ENCODE measurements at places on chromosomes 6 and 20.

GRCh38 chr6:89559487-89559886, 79.1 kb downstream of the LYRM2 start:
- DNase-seq = no peak

GRCh38 chr20:45090481-45090880, 10.4 kb downstream of the KCNS1 start:
- no peak for DNase-seq

DNA sequence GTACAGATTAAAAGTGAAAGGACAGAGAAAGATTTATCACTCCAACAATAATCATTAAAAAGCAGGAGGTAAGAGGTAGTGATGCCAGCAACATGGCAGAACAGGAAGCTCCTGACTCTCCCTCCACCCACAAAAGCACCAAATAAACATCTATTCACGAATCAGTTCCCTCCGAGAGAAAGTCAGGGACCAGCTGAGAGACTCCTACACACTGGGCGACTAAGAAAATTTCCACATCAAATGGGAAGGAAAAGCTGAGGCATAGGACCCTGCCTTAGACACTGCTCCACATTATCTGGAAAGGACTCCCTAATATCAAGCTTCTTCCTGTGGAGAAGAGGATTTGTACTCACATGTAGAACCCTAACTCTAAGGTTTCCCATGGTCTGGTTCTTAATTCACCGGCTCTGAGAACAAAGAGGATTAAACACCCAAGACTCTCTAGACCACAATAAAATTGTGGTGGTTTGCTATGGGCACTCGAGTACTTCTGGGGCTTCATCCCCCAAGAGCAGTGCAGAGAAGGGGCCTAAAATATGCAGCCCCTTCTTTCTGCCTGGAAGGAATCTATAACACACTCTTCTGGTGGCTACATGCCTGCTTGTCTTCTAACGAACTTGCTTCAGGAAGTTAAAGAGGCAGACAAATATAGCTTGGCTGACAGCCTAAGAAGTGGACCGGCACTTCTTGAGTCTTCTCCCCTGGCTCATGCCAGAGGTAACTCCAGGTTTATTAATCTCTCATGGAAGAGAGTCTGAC, 29.4 kb upstream of the ASF1A start:
- no peak for DNase-seq

- no peak for DNase-seq
These were observed at the start of gene SOBP for GRCh38 chr6:107489636-107490565. TSS of gene SOBP (plus strand) at chr6:107490117. CDS start at chr6:107490617, 500 bp downstream.

DNA sequence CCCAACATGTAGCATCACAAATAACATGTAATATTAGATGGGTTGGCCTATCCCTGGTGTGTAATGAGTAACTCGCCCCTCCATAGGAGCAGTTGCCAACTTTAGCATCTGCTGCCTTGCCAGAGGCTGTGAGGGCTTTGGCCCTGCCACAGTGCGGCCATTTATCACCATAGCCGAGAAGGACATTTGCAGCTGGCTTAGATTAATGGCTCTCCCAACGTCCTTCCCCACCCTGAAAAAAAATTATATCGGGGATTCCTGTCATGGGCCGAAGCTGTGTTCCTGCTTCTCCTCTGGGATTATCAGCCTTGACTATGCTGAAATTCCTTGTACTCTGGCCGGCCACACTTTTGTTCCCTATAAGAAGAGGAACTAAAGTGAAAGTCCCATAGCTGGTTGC, 7.6 kb upstream of the ADIG start:
- no peak for DNase-seq

DNA sequence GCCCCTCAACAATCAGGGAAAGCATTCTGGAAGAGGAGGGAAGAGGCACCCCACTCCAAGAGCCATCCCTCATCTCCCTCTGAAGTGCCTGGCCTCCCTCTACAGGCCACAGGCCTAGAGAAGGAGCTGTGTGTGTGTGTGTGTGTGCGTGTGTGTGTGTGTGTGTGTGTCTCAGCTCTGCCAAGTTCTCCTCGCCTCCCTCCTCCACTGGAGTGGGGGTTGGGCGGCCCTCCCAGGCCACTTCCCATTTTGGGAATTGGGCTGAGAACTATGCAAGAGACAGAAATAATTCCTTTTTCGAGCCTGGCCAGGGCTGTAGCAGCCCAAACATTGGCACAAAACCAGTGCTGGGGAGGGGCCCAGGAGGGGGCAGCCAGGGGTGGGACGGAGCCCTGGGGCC, 35.7 kb downstream of the KCNB1 start:
- DNase-seq = no peak

DNA sequence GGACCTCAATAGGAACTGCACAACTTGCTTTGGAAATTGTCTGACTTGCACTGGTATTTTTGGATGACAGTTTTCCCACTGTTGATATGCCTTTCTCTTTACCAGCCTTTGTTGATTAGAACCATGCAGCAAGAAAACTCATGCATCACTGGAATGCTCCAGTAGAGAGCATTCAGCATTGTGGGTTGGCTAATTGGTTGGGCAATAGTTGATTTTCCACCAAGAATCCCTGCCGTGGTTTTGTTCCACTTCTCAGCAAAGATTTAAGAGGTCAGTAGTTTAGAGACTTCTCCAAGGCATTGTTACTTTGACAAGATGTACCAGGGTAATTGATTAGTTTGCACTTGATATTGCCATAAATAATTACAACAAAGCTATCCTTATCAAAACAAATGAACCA, 260.0 kb downstream of the DHX35 start:
- no peak for DNase-seq

DNA sequence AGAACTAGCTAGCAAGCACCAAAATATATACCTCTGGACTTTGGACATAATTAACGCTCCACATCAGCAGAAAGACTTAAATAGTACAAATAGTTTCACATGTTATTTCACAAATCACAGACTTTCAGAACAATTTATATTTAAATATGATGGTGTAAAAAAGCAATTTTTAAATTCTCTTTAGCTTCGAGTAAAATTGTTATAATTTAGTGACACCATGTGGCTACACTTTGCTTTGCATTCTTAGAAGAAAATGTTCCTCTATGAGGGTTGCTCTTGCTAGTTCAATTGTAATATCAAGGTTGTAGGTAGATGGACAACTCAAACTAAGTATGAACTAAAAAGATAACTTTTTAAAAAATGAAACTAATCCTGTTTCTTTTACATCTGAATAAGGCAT, 69.0 kb downstream of the BTBD9 start:
- DNase-seq = no peak

GRCh38 chr6:161254464-161255253, 19.2 kb downstream of the AGPAT4 start:
- no peak for DNase-seq

- no peak for DNase-seq
These were observed 24.6 kb upstream of the SERPINB1 start for GRCh38 chr6:2866171-2866846.

DNA sequence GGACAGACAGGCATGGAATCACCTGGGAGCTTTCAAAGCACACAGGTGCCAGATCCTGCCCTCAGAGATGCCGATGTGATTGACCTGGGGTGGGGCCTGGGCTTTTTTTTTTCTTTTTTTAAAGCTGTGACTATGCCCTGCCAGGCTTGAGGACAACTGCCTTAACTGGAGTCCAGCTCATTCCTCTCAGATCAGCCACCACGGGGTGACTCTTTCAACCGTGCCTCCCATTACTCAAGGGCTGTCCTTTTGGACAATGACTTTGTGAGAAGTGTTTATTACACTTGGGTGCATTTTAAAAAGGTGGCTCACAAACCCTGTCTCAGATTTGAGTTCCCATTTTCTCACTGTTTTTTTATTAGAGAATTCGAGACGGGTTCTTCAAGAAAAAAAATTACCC, 57.1 kb upstream of the RALY start:
- DNase-seq = no peak

DNA sequence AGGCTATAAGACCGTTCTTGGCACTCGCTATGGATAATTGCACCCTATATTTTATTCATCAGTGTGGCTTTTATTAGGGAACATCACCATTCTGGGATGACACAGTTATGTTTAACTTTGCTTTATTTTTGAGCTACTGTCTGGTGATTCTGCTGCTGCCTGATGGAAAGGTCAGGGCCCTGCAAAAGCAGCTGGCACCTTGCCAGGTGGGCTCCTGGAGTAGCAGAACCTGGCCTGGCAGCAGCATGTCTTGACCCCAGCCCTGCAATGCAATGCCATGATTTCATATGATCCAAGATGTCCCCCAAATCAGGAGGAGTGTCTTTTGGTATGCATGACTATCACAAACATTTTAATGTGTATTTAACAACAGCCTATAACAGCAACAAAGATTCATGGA, 228.4 kb upstream of the RSPO3 start:
- no peak for DNase-seq

DNA sequence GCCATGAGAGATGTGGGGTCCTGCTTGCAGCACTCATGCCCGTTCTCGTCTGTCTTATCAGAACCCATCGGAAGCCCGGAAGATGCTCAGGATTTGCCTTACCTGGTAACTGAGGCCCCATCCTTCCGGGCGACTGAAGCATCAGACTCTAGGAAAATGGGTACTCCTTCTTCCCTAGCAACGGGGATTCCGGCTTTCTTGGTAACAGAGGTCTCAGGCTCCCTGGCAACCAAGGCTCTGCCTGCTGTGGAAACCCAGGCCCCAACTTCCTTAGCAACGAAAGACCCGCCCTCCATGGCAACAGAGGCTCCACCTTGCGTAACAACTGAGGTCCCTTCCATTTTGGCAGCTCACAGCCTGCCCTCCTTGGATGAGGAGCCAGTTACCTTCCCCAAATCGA, 8.3 kb downstream of the PI16 start:
- no peak for DNase-seq

DNA sequence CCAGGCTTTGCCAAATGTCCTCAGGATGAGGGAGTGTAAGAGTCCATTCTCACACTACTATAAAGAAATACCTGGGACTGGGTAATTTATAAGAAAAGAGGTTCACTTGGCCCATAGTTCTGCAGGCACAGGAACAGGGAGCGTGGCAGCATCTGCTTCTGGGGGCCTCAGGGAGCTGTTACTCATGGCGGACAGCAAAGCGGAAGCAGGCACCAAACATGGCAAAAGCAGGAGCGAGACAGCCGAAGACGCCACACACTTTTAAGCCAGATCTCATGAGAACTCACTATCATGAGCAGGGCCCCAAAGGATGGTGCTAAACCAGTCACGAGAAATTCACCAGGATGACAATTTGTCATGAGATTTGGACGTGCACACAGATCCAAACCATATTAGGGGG, 22.8 kb downstream of the FAM50B start:
- no peak for DNase-seq

- no peak for DNase-seq
These were observed 13.0 kb downstream of the MOXD1 start for GRCh38 chr6:132388291-132388690.

DNA sequence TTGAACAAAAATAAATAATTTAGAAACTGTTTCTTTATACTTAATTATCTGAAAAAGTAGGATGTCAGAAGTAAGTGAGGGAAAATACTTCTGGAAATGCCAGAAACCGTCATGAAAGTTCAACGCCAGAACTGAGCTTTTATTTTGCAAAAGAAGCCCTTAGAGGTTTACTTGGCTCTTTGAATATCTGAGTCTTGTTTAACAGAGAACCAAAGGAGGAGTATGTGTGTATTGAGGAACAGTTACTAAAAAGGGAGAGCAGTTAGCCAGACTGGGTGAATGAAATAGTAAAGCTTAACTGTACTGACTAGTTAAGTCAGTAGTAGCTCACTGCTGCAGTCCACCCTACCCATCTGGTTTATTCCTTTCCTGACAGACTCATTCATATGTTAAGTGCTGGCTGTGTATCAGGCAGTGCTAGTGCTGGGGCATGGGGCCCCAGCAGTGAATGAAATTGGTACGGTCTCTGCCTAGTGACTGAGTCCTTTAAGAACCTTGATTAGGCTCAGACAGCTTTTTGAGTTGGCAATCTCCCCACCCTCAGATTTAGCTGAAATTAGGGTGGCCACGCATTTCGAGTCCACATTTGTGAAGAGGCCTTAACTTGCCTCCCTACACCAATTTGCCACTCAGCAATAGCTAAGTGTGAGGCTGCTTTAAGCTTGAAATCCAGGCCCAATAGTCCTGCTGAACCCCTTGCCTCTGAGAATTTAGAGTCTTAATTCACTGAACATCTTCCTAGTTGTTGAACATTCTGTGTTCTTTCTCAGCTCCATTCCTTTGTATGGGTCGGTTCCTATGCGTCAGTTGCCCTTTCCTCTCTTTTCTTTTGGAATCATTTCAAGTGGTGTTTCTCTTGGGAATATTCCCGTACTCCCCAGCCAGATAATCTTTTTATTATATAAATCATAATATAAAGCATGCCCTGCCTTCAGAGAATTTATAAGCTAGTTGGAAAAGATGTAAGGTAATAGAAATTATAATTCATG, 20.2 kb downstream of the MAP3K4 start:
- no peak for DNase-seq

DNA sequence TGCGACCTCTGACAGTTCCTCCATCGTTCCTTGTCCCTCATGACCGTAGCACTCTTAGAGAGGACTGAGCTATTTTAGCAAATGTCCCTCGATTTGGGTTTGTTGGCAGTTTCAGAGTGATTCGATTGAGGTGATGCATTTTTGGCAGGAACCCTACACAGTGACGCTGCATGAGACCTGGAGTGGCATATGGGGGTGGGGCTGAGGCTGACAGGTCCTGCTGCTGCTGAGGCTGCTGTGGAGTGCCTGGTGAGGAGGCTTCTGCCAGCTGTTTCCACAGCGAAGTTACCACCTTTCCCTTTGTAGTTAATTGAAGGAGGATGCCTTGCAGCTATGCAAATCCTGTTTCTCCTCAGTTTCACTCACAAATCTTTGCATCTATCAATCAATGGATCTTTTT, 19.8 kb downstream of the PXDC1 start:
- no peak for DNase-seq

DNA sequence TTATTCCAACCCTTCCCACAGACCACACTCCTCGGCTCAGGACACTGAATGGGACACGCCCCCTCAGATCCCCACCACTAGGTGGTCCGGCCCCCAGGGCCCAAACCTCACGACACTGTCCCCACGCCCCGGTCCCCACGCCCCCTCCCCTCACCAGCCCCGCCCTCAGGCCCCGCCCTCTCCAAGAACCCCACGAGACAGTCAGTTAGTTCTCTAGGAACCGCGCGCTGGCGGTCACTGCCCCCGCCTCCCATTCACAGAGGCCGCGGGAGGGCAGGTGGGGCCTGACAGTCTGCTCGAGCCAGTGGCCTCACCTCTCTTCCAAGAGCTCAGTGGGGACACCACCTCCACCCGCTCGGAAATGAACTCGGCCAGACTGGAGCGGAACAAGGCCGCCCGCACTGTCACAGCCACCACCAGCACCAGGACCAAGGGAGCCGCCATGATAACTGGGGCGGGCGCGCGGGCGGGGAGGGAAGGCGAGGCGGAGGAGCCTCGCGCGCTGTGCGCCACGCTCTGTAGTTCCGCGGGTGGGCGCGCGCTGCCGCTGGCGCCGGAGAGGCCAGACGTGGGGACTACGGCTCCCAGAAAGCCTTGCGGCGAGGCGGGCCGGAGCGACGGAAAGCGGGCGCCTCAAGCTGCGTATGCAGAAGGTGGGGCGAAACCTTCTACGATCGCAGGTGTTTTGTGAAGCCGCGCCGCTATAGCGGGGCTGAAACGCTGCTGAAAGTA, at the start of gene PIGU:
Gene PIGU, minus strand, starts transcription at position 451 of the 732 bp plus-strand sequence. Its CDS starts 7 bp downstream, at position 444.
- DNase-seq = peak; percentile 67

Measured in esophagus squamous epithelium (tissue), 5 donors.